AG08396 (cell line): ENCODE measurements at places on chromosomes 5 and 9.

- no peak for DNase-seq
These were observed 118.9 kb upstream of the S1PR3 start for GRCh38 chr9:88872192-88872946.

- DNase-seq: no peak
These were observed 407.5 kb downstream of the AGTPBP1 start for GRCh38 chr9:85334228-85334627.

GRCh38 chr5:102758576-102758975 is 3.5 kb downstream of the PAM start:
- DNase-seq: peak; percentile 51

DNA sequence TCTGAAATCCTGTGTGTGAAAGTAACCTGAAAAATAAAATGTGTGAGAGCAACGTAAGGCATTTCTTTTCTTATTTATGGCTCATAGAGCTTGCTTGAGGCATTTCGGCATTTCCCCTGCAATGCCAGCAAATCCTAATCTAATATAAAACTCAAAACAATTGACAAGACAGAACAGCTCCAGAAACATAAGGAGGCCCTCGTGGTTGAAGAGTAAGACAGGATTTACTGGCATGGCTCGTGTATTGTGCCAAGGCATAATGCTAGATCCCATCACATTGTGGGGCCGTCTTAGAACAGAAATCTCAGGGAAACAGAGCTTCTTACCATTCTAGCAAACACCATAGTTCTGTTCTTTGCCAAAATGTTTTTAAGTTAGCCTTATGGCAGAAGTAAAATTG is 166.2 kb downstream of the NTRK2 start:
- DNase-seq: no peak
